ENCODE measurements at places on chromosomes 16 and 17.

- DNase-seq, result no peak
These were observed 192.9 kb upstream of the C17orf78 start for GRCh38 chr17:37182786-37183465.

DNA sequence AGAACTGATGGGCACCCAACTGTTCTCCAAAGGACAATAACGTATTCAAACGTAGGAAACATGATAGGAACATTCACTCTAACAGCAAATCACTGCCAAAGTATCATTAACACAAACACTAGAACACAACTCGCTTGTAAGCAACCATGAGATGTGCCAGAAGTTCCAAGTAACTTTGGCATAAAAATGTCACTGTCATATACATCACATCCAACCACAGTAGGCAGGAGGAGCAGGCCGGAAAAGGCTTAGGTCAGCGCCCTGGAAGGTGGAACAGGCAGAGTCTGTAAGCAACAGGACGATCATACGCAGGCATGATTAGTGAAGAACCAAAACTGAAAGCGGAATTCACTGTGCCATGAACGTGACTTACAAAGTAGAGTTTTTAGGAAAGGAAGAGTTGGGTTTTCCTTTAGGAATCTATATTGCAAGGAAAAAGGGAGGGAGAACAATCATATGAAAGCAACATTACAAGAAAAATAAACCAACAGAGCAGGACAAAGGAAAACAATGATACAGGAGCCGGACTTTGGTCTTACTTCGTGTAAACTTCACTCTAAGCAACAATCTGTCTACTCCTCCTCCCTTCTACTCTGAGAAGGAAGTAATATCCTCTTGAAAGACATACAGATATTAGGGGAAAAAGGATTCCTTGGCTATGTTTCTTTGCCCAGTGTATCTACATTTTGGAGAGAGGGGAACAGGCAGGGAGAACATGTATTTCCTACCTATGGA lies 52.3 kb downstream of the YWHAE start:
- DNase-seq, result no peak

GRCh38 chr17:78537217-78537860 lies 39.9 kb downstream of the DNAH17 start:
- no peak for DNase-seq

- DNase-seq, result no peak
These were observed 582.7 kb upstream of the PSMD7 start for GRCh38 chr16:73713778-73714495.

DNA sequence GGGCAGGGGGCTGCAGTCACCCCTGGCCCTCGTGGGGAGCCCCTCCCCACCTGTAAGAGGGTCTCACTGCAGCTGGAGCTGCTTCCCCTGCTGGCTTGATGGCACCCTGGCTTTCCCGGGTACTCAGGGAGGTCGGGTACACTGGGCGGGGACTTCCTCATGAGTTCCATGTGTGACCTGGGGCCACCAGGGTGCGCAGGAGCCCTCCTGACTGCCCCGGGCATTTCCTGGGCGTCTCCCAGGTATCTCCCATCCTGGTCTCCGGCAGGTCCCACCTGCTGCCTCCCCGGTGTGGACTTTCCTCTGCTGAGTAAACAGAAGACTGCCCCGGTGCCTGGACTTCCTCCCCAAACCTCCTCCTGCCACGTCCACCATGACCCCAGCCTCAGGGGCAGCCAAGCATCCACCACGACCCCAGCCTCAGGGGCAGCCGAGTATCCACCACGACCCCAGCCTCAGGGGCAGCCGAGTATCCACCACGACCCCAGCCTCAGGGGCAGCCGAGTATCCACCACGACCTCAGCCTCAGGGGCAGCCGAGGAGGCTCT lies 40.9 kb downstream of the CBFA2T3 start:
- DNase-seq, result peak; percentile 57

DNA sequence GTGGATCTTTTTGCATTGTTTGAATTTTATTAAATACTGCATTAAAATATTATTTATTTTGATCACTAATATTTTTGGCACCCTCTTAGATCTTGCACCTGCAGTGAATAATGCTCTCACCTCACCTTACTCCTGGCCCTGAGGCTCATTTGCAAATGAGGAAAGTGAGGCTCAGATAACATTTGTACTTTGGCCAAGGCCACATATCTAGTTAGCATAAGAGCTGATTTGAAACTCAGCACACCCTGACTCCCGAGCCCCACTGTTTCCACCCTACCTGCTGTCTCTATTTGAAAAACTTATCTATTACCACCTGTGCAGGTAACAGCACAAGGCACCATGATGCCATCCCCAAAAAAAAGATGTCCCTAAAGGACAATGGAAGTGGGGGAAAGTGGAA lies 358.7 kb upstream of the MAF start:
- no peak for DNase-seq

DNA sequence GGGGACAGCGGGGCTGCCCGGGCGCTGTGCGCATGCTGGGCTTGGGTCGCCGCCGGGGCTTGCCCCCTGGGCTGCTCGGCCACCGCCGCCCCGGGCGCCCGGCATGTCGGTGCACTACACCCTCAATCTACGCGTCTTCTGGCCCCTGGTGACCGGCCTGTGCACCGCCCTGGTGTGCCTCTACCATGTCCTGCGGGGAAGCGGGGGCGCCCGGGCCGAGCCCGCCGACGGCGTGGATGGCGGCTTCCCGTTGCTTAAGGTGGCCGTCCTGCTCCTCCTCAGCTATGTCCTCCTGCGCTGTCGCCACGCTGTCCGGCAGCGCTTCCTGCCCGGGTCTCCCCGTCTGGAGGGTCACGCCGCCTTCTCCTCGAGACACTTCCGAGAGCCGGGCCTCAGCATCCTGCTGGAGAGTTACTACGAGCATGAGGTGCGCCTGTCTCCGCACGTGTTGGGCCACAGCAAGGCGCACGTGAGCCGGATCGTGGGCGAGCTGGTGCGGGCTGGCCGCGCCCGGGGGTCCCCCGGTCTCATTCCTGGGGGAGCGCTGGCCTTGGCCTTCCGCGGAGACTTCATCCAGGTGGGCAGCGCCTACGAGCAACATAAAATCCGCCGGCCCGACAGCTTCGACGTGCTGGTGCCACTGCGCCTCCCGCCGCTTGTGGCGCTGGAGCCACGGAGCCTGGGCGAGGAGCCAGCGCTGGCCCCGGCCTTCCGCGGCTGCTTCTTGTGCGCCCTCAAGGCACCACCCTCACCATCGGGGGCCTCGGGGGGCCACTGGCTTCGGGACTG lies 789 bp downstream of the ITPRIPL2 start:
- DNase-seq, result peak; percentile 29

- no peak for DNase-seq
These were observed 1231.8 kb downstream of the CDH11 start for GRCh38 chr16:63890081-63890480.

DNA sequence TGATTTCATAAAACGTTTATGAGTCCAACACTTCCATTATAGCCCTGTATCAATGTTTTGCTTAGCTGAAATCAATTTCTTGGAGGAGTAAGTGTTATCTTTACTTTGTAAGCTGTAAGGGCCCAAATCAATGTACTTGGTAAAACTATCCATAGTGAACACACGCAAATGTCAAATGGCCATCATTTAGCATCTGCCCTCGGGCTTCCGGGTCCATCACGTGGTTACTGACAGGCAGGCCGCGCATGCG lies 687 bp upstream of the NARF start:
- no peak for DNase-seq

DNA sequence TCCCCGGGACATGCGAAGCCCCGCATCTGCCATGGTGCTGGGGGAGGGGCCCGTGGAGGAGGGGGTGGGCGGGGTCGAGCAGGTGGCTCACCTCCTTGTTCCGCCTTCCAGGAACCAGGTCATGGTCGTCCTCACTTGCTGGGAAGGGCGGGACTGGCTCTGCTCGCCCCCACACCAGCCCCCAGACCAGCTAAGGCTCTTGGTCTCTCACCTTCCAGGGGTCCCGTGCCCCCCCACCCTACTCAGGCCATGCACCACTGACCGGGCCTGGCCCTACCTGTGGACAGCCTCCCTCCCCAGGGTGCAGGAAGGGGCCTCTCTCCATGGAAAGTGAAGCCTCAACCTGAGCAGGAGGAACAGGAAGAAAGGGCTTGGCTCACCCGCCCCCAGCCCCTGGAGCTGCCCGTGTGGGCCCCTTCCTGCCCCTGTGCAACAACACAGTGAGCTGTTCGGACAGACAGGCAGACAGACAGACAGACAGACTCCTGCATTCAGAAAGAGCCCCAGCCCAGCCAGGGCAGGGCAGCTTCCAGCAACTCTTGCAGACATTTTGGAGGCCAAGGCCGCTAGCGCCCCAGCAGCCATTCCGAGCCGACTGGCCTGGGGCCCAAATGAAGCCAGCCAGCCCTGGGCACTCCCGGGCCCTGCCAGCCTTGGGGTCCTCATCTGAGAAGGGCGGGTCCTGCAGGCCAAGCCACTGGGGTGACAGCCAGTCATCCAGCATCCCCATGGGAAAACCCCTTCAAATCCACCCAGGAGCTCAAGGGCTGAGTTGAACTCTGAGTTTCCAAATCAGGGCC lies 8.1 kb upstream of the KREMEN2 start:
- DNase-seq, result peak; percentile 14

GRCh38 chr17:70006159-70006558 lies 68.9 kb upstream of the KCNJ16 start:
- DNase-seq, result no peak

DNA sequence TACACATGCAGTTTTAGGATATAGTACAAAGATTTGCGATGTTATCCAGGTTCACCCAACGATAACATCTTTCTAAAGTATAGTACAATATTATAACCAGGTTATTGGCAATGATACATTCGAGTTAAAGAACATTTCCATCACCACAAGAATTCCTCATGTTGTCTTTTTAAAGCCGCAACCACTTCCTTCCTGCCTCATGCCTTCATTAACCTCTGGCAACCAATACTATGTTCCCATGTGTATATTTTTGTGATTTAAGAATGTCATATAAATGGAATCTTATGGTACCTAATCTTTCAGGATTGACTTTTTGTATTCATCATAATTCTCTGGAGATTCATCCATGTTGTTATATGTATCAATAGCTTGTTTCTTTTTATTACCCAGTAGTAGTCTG lies 1183.2 kb downstream of the CDH11 start:
- no peak for DNase-seq

DNA sequence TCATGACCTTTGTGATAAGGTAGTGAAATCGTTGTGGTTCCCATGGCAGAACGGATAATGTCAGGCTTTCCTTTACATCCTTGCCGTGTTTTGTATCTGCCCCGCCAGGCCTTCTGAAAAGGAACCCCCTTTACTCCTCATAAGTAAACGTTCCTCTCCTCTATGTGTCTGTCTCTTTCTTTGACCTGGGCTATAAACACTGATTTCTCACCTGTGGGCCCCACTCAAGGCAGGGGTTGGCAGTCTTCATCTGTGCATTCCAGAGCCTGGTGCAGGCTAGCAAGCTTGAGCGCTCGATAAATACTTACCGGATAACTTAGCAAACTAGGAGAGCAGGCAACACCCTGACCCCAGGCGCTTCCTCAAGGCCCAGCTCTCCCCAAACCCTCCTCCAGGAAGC lies 7.3 kb upstream of the HAP1 start:
- DNase-seq, result no peak

GRCh38 chr17:27360507-27360906 lies 66.6 kb downstream of the WSB1 start:
- no peak for DNase-seq

GRCh38 chr16:63655846-63656245 lies 1466.0 kb downstream of the CDH11 start:
- DNase-seq, result no peak

GRCh38 chr16:87054856-87055255 lies 262.3 kb downstream of the C16orf95 start:
- no peak for DNase-seq

DNA sequence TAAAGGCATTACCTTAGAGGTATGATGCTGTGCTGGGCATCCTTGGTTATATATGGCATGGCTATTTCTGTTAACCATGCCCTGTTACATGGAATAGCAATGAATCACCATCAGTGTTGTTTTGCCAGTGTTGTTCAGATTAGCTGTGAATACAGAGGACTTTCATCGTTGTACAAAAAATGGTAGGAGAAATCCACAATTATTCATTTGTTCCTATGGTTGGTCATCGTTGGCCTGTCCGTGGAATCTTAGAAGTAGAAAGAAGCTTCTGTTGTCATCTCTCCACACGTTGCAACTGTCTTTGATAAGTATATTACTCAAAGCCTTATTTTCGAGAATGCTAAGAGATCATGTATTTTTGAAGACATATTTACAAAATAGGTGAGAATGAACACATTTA lies 114.3 kb upstream of the CACNG5 start:
- DNase-seq, result no peak

GRCh38 chr16:31393056-31393455 lies at the start of gene ITGAD:
TSS of gene ITGAD (plus strand) at chr16:31393335. CDS start at chr16:31393361, 26 bp downstream.
- no peak for DNase-seq

DNA sequence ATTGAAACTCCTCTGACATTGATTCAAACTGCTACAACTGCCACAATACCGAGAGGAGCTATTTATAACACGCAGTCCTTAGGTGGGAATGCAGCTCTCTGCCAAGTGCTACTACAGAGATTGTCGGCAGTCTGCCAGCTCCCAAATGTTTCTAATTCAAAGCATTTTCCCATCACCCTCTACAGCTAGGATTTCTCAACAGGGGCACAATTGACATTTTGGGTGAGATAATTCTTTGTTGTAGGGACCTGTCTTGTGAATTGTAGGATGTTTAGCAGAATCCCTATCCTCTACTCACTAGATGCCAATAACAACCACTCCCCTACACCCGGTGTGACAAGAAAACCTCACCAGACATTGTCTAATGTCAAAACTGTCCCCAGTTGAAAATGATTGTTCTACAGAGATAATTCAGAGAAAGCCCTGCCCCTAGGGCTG lies 7.8 kb upstream of the N4BP1 start:
- DNase-seq, result no peak

DNA sequence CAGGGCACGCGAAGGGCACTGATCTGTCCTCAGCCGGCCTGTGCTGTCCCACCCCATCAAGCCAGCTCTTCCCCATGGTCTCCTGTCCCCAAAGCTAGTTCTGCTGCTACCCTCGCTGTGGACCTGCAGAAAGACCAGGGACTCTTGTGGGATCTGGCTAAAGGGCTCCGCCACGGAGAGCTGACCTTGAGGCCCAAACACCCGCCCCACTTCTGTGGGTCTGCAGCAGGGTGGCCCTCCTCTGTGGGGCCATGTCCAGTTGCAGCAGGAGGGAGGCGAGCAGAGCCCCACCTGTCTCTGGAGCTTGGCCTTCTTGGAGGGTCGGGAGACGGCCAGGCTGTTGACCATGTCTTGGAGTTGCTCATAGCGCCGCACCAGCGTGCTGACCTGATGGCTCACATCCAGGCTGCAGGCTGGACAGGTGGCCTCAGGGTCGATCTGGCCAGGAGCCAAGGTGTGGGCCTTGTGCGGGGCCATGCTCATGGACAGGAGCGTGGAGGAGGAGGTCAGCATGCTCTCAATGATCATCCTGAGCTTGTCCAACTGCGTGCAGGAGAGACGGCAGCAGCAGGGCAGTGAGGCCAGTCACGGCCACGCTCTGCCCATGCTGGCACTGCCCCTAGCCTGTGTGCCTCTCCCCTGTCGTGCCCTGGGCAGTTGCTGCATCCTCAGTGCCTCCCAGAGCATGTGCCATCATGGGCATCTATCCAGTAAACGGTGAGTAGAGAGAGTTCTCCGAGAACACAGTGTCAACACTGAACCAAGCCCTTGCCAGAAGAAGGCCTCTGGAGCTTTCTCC lies 16.6 kb downstream of the UBALD2 start:
- DNase-seq, result no peak

GRCh38 chr17:69704935-69705334 lies 290.4 kb downstream of the MAP2K6 start:
- DNase-seq, result no peak

GRCh38 chr16:10646581-10647263 lies 48.0 kb downstream of the TEKT5 start:
- no peak for DNase-seq

Measured in CD14-positive monocyte (primary cell).